AML-193 (cell line): ENCODE measurements at places on chromosomes 12 and 14.

GRCh38 chr12:64004641-64005040 is 160.1 kb downstream of the SRGAP1 start:
- DNase-seq: no peak

- DNase-seq: no peak
Observed at GRCh38 chr14:36519431-36520321, at the start of gene NKX2-1. TSS of gene NKX2-1 (minus strand) at chr14:36520232. CDS start at chr14:36520129, 103 bp downstream.

GRCh38 chr14:51079489-51079888 is 15.4 kb downstream of the TRIM9 start:
- no peak for DNase-seq

DNA sequence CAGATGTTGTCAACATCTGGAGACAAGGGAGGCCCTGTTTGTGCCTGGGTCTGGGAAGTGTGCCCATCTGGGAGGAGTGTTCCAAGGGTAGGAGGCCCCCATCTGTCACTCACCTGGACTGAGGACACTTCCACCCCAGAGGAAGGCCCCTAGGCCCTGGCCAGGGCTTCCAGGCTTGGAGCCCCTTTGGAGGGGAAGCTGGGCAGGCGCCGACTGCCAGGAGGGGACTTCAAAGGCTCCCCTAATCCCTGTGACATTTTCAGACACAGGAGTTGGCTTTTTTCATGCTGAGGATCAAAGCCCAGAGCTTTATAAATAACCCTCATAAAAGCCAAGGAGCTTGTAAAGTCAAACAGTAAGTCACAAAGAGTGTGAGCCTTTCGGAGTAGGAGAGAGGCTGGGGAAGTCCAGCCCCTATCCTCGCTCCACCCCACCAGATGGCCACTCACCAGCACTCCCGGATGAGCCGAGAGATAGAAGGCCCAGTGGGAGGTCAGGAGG is 17.6 kb upstream of the FAM222A start:
- DNase-seq: no peak

- DNase-seq: no peak
Observed at GRCh38 chr12:12158858-12159257, 88.1 kb downstream of the BCL2L14 start.

DNA sequence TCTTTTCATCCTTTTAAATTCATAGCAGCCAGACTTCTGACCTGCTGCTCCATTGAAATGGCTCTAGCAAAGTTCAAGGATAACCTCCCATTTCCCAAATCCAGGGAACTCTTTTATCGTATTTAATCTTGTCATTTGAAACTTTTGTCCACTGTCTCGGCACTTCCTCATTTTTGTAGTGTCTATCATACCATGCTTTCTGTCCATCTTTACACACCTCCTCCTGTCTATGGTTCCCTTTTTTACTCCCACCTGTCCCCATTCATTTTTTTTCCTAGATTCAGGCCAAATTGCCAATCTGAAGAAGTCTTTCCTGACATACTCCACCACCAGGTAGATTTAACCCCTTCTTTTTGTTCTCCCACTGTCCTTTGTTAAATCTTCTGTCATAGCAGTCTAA is 31.0 kb downstream of the NFYB start:
- DNase-seq: no peak

DNA sequence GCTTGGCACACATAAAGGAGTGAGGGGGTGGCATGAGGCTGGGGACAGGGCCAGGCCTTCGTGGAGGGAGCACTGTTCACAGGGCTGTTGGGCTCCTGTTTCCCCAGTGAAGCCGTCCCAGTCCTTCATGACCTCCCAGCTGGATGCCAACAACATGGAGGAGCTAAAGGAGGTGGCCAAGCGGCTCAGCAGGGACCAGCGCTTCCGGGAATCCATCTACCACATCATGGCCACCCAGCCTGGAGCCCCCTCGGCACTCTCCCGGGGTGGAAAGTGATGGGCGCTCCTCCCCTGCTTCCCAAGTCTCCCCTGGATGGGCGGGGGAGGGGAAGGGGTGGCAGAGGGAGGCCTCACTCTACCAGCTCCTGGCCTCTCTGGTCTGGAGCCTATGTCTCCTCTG is 43.6 kb downstream of the PLEKHD1 start:
- DNase-seq: no peak
